Stimulated activated CD8-positive, alpha-beta memory T cell treated with anti-CD3 and anti-CD28 coated beads, Interleukin-4, amount 100 ng/mL, for 4 hours (primary cell): ENCODE measurements at places on chromosomes 4 and X.

- no peak for DNase-seq
These were observed 8.5 kb upstream of the SPANXN4 start for GRCh38 chrX:143017272-143017671.

DNA sequence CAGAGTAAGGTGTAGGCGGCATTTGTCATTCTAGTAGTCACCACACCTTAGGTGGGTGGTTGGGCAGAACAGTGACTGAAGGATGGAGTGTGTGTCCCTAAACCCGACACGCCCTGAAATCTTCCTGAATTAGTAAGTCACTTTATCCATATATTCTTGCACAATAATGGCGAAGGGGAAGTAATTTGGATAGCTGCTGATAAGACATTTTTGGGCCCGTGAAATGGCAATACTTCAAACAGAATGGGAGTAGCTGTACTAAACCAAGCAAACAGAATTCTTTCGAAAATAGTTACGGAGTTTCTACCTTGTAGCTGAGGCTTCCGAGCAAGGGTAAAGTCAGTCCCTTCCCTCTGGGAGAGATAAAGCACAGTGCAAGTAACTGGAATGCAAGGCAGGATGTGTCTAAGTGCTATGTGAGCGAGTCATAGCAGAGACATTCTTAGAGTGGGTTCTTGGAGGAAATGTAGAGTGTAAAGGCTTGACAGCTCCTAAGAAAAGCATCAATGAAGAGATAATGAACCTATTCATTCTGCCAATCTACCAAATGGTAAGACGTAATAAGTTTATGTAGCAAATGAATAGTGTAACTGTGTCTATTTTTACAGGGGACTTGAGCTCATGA lies 72.8 kb downstream of the CLCN5 start:
- no peak for DNase-seq

GRCh38 chrX:9466124-9466495 lies 1.3 kb downstream of the TBL1X start:
- no peak for DNase-seq

- no peak for DNase-seq
These were observed 71.3 kb upstream of the STS start for GRCh38 chrX:7076245-7076661.

GRCh38 chr4:124564121-124564520 lies 148.4 kb downstream of the ANKRD50 start:
- no peak for DNase-seq

GRCh38 chr4:38562751-38563198 lies 101.2 kb upstream of the KLF3 start:
- DNase-seq = no peak

- DNase-seq = no peak
These were observed 68.8 kb upstream of the STX18 start for GRCh38 chr4:4610672-4611071.

- DNase-seq = no peak
These were observed 8.4 kb downstream of the APOOL start for GRCh38 chrX:85012098-85012497.

DNA sequence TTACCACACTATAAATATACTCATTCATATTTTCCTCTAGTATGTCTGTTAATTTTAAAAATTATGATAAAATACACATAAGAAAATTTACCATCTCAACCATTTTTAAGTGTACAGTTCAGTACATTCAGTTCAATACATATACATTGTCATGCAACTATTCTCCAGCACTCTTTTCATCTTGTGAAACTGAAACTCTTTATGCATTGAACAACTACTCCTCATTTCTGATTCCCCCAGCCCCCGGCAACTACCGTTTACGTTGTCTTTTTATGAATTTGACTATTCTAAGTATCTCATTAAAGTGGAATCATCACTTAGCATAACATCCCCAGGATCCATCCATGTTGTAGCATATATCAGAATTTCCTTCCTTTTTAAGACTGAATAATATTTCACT lies 8.7 kb downstream of the SMARCAD1 start:
- DNase-seq = no peak

GRCh38 chrX:101906136-101906796 lies 25.6 kb downstream of the ZMAT1 start:
- no peak for DNase-seq

- no peak for DNase-seq
These were observed 81.9 kb upstream of the QRFPR start for GRCh38 chr4:121462660-121463261.

DNA sequence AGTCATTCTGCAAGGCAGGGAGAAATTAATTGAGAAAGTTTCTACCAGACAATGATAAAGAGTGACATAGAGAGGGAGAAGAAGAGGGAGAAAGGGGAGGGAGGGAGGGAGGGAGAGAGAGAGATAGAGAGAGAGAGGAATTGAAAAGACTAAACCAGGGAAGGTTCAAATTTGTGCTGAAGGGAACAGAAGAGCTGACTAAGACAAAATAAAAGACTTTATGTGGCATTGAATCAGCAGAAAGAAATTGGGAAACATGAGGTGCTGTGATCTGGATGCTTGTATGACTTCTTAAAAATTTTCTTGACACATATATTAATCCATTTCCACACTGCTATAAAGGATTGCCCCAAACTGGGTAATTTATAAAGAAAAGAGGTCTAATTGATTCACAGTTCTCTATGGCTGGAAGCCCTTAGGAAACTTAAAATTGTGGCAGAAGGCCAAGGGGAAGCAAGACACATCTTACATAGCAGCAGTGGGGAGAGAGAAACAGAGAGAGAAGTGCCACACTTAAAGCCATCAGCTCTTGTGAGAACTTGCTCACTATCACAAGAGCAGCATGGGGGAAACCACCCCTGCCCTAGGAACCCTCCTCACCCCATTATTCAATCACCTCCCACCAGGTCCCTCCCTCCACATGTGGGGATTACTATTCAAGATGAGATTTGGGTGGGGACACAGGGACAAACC lies 13.5 kb upstream of the CXCL6 start:
- no peak for DNase-seq

- DNase-seq = no peak
These were observed 99.4 kb upstream of the PGRMC2 start for GRCh38 chr4:128386761-128387599.

GRCh38 chrX:56000174-56000573 lies 232.0 kb upstream of the KLF8 start:
- DNase-seq = no peak

DNA sequence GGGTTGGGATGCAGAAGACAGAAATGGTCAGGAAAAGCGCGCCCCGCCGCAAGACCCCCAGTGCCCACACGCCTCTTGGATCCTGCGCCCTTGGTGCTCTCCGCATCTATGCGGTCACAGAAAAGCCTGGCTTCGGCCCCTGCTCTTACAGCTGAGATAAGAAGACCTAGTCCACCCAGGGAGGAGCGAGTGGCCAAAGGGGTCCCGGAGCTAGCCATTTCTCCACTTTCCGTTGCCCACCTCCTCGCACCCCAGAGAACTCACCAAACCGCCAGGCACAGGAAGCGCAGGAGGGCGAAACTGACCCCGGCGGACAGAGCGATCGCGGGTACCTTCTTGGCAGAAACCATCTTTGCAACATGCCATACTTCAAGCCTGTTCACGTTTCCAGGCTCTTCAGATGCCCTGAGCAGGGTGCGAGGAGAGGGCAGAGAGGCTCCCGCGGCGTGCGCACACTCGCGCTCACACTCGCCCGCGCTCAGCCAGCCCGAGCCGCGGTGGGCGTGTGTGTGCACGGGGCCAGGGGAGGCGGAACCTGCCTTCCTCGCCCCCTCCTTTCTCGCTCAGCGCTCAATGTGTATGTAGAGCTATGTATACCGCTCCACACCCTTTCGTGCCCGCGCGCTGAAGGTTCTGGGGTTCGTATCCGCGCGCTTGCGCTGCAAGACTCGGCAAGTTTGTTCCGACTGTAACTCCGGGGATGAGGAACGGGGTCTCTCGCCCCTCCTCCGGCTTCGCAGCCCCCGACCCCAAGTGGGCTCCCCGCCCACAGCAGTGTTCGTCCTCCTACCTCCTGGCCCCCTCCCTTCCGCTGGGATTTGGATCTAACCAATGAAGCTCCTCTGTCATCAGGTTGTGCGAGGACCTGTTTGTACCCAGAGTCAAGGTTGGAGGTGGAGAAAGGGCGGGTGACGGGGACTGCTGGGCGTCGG lies at the start of gene GABRA4:
TSS of gene GABRA4 (minus strand) at position 507 of the 932 bp plus-strand sequence. CDS start at position 350, 157 bp downstream.
- DNase-seq = no peak

DNA sequence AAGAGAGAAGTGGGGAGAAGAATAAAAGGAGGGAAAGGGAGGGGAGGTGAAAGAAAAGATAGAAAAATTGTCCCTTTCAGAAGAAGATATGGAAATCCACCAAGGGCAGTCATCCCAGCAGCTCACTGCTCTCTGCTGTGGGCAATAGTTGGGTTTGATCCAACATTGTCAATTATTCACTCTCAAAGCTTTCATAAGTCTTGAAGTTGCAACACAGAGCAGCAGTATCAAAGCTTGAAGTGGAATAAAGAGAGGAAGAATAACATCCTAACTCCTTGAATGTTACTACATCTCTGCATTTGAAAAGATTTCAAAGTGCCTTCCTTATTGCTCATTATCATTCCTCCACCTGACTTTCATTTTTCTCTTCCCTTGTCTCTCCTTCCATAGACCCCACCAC lies 62.3 kb upstream of the HHIP start:
- no peak for DNase-seq

- no peak for DNase-seq
These were observed 522.2 kb upstream of the NR3C2 start for GRCh38 chr4:148964456-148964855.

DNA sequence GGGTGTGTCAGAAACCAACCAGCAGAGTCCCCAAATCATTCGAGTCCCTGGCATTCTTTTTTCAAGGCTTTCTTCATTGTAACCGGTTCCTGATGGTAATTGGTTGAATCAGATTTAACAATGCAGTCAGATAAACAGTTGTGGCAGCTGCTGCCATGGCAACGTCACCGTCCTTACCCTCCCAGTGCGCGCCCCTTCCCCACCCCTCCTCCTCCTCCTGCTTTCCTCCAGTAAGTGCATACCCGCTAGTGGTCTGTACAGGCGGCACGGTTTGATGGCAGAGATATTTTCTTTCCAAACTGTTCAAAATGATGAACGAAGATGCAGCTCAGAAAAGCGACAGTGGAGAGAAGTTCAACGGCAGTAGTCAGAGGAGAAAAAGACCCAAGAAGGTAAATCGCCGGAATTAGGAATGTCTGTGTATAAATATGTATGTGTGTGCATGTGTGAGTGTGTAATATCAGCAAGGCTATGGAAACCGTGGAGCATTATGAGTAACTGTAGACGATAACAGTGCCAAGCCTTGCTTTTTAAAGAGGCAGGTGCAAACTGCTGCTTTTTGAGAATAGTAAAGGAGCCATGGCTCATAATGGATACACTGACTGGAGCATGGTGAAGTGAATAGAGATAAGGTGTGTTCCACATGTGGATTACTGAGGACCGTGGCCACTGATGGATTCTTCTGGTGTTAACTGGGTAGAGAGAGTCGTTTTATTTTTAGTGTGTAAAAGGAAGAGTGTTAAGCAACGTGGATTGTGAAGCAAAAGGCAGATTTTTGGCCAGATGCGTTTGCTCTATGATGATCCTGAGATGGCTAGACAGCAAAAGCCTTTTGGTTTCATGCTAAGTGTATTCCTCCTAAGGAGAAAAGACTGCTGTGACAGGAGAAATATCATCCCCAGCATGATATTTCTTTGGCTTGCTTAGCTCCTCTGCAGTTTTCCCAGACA lies at the start of gene ANK2:
TSS of gene ANK2 (plus strand) at position 233 of the 950 bp plus-strand sequence. CDS start at position 309, 76 bp downstream.
- no peak for DNase-seq

DNA sequence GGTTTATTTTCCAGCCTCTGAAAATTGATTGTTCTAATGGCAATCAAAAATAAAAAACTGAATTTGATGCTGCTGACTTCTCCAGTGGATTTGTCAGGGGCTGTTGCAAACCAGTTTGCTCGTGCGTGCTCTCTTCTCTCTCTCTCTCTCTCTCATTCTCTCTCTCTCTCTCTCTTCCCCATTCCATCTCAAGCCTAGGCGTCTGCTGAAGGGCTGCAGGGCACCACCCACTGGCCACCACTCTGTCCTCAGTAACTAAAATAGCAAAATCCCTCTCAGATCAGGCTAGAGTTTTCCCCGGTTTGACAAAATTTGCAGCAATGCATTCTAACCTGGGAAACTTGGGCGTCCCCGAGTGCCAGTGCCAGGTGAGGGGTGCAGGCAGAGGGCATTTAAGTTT lies 19.4 kb downstream of the NKX6-1 start:
- no peak for DNase-seq

- no peak for DNase-seq
These were observed 2.2 kb downstream of the FUNDC2 start for GRCh38 chrX:155028877-155029291.

DNA sequence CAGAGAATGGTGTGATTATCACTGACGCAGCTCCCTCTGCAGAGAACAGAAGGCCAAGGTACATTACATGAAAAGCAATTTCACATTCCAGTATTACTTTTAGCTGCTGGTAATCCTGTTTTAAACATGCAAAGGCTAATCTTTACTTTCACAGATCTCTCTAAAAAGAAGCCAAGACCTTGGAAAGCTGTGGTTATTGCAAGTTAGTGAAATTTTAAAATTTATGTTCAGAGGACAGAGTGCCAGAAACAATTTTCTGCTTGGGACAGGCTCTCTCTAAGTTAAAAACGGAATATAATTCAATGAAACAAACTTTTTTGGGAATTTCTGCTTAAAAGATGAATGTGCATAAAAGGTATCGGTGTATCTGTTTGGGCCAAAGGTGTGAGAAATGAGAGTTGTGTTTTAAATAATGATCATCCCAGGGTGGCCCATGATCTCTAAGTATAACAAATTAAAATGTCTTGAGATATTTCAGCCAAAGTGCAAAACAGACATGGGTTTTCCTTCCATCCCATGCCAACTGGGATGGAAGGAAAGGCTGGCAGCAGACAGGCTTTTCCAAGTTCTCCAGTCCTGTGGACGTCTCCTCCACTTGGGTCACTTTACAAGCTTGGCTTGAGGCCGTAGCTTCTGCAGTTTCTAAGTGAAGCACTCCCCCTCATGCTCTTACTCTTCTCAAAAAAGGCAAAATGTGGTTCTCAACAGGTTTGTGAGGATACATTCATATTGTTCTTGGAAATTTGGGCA lies 118.0 kb downstream of the DRD5 start:
- DNase-seq = no peak

DNA sequence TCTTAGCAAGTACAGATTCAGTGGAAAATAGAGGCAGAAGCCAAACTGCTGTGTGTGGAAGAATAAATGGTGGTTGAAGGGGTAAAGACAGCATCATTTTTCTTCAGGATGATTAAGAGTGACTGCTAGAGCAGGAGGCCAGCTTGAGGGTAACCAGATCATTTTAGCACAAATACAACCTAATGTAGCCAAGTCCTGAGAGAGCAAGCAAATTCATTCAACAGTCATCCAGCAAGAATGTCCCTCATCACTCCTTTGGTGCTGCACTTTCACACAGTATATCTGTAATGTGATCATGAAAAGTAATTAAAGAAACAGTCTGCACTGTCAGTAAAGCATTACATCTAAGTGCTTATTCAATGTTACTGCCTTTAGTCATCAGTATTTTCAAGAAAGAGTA lies 44.8 kb downstream of the NPFFR2 start:
- no peak for DNase-seq
